ENCODE measurements at places on chromosomes 2 and 18. TPM values are rescaled to one million over a fixed set of nuclear protein-coding genes. Genes with fewer than 3 reads are reported as not detected.

TNS1 gene
- total RNA-seq: 30.4 TPM

HOXD12 gene
- not detected for total RNA-seq

XIRP2 gene
- not detected for total RNA-seq

POTEI gene
- 0.07 TPM for total RNA-seq

WIPF1 gene
- 4.8 TPM for total RNA-seq

SLC16A14 gene
- 0.21 TPM for total RNA-seq

EDAR gene
- total RNA-seq: not detected

CD207 gene
- total RNA-seq: not detected

ATP6V1C2 gene
- total RNA-seq: not detected

SNRPD1 gene
- 46.8 TPM for total RNA-seq

DTNA gene
- 5.7 TPM for total RNA-seq

VWA3B gene
- not detected for total RNA-seq
